Fibroblast of the conjunctiva (primary cell): ENCODE measurements at places on chromosomes 2 and 18.

- DNase-seq, result no peak
These were observed 220.4 kb upstream of the TFPI start for GRCh38 chr2:187774551-187775071.

DNA sequence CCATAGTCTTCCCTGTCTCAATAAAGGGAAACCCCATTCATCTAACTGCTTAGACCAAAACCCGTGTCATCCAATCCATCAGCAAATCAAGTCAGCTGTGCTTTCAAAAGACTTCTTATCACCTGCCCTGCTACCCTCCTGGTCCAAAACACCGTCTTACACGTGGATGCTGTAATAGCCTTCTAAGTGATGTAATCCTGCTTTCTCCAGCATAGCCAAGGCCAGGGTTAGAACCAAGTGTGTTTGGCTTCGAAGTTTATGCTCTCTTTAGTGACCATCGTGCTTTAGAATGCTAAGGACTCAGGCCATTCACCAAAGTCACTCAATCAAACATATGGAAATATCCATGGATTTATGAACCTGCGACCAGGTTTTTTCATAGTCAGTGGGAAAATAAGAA, 25.5 kb downstream of the NEB start:
- DNase-seq, result no peak

GRCh38 chr18:46718501-46719341, 38.1 kb downstream of the ST8SIA5 start:
- DNase-seq, result peak; percentile 21

DNA sequence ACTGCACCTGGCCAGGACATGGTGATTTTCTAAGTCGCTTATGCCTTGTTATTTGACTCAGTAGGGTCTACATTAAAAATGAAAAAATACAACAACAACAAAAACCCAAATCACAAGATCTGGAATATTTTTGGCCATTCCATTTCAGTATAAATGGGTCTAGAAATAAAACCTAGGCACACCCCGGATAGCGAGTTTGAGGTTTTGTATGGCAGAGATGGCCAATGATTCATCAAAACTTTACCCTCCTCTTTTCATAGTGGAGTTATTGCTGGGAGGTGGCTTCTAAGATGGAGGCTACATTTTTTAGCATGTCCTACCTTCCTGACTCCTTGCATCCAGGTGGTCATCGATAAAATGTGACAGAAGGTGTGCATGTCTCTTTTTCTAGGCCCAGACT, 49.3 kb upstream of the PELI1 start:
- no peak for DNase-seq

GRCh38 chr2:31020713-31021112, 117.5 kb downstream of the GALNT14 start:
- no peak for DNase-seq

- no peak for DNase-seq
These were observed 7.9 kb upstream of the LBH start for GRCh38 chr2:30223413-30223874.

GRCh38 chr2:38731684-38732221, 19.4 kb downstream of the SRSF7 start:
- no peak for DNase-seq

DNA sequence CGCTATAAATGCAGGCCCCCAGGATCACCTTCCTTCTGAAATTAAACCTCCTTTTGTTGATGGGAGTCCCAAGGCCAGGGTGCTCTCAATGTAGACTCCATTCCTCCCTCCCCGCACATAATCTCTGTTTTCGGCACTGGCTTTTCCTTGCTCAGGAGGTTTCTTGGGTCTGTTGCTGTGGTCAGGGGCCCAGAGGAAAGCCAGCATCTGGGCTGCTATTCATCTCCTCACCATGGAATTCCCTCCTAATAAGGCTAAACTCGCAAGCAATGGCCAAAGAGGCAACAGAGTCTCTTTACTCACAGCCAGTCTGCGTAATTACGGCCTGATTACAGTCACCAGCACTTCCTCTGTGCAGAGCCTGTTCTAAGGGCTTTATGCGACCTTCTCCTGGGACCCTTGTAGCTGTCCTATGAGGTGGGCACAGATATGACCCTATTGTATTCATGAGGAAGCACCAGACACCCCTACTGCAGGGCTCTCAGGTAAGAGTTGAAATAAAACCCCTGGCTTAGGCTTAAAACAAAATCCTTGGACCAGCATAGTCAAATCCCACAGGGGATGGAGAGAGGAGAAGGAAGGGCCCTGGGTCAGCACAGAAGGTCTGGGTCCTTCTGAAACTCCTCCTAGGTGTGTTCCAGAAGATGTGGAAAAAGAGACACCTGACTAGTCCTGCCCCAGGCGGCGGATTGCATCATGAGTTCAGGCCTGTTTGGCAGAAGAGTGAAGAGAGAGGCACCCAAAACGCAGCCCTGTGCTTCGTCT, 105.0 kb upstream of the SH3BP4 start:
- no peak for DNase-seq

- no peak for DNase-seq
These were observed 113.4 kb downstream of the CAPN13 start for GRCh38 chr2:30693821-30694281.

GRCh38 chr2:47437287-47437686, 34.3 kb downstream of the MSH2 start:
- DNase-seq, result peak; percentile 47

- DNase-seq, result no peak
These were observed 591 bp downstream of the SLC16A14 start for GRCh38 chr2:230068016-230068650.

- DNase-seq, result no peak
These were observed 189.2 kb downstream of the LAMA1 start for GRCh38 chr18:6928359-6928758.
